ENCODE measurements at places on chromosomes 7 and 10.

DNA sequence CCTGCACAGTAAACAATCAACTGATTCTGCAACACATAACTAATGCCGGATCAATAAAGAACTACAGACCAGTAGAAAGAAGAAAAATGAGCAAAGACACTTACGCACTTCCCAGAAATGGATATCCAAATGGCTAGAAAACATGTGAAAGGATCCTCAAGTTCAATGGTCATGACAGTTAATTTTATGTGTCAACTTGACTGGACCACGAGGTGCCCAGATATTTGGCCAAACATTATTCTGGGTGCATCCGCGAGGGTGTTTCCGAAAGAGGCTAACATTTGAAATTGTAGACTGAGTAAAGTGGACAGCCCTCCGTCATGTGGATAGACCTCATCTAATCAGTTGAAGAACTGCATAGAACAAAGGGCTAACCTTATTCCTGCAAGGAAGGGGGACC lies 102.0 kb downstream of the SFMBT2 start:
- DNase-seq: no peak

DNA sequence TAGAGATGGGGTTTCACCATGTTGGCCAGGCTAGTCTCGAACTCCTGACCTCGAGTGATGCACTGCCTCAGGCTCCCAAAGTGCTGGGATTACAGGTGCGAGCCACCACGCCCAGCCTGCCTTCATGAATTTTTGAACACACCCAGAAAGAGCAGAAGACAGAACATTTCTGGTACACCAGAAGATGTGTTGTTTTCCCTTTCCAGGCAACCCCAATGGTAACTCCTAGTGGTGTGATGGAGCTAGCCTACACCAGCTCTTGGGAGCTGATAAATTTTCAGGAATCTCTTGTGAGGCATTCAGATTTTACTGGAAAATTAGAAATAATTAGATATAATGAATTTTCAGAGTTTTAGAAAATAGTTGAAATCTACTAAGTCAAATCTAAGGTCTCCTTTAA lies 904 bp upstream of the CCDC7 start:
- DNase-seq: no peak

- no peak for DNase-seq
Measured at GRCh38 chr7:111678281-111678680, 116.0 kb upstream of the IMMP2L start.

GRCh38 chr7:107007892-107008287 lies 36.6 kb upstream of the PRKAR2B start:
- no peak for DNase-seq

GRCh38 chr10:70518695-70519094 lies 40.1 kb downstream of the PALD1 start:
- DNase-seq: no peak

DNA sequence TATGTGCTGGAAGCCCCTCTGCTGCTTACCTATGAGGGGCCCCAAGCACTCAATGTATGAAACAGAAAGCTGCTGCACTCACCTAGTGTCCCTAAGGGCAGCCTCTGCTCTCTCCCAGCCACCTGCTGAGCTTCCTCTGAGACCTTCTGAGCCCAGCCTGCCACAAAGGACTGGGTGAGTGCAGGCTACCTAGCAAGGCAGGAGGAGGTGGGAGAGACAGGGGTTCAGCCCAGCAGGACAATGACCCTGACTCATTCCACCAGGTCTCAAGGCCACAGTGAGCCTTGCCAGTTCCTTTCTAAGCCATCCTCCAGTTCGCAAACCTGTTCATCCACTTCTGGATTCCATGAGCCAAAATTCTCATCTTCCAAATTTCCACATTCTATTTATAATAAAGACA lies 16.3 kb downstream of the VOPP1 start:
- no peak for DNase-seq

- DNase-seq: no peak
Measured at GRCh38 chr7:116249969-116250553, 39.7 kb downstream of the TES start.

GRCh38 chr7:157996359-157997079 lies 591.1 kb downstream of the PTPRN2 start:
- no peak for DNase-seq

GRCh38 chr10:45000138-45000751 lies 478 bp upstream of the ZNF22 start:
- DNase-seq: no peak

DNA sequence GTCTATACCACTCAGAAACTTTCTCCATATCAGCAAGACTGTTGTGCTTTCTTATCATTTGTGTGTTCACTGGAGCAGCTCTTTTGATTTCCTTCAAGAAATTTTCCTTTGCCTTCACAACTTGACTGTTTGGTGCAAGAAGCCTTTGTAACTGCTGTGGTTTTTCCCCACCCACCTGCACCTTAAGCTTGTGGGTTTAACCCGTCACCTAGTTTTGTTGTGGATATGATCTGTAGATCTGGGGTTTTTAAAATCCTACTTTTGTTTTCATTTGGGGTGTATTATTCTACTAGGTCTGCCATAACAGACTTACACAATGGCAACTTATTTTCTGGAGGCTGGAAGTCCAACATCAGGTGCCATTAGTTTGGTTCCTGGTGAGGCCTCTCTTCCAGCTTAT lies 30.5 kb upstream of the CHST3 start:
- peak; percentile 63 for DNase-seq

All from stimulated activated CD4-positive, alpha-beta T cell treated with anti-CD3 and anti-CD28 coated beads, Interleukin-2, amount 100 ng/mL, for 4 hours (primary cell).